ENCODE measurements at places on chromosomes 3 and 15.

DNA sequence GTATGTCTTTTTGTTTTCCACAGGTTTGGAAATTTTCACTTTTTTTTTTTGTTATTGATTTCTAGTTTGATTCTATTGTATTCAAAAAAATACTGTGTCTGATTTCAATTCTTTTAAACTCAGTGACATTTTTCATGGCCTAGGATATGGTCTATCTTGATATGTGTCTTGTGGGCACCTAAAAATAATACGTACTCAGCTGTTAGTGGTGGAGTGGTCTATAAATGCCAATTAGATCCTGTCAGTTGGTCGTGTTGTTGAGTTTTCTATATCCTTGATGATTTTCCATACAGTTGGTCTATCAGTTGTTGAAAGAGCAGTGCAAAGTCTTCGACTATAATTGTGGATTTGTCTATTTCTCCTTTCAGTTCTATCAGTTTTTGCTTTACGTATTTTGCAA, 61.7 kb downstream of the LSM3 start:
- no peak for DNase-seq

DNA sequence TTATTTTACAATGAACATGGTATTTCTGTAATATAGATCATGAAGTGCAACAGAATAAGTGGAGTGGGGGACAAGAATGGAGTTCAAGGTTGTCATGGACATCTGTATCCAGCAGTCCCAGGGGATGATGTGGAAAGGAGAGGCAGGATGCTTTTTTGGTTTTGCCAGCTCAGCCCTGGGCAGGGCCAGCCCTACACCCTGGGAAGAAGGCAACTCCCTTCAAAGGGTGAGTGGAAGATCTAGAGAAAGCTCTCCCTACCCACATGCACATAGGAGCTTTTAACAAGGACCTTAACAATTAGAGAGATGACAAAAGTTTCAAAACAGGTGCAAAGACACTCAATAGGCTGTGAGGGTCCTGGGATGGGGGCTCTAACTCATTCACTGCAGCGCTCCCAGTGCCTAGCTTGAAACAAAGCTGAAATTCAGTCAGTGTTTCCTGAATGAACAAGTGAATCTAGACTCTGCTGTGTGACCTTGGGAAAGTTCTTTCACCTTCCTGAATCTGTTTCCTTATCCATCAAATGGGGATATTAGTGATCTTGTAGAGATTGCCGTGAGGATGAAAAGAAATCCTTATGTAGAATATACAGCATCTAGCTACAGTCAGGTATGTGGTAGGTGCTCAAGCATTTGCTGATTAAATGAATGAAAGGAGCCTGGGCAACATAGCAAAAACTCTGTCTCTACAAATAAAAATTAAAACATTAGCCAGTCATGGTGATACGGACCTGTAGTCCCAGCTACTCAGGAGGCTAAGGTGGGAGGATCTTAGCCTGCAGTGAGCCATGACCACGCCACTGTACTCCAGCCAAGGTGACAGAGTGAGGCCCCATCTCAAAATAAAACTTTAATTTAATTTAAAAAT, 14.3 kb downstream of the BHLHE40 start:
- no peak for DNase-seq

- no peak for DNase-seq
Observed at GRCh38 chr3:11928381-11928780, 75.8 kb upstream of the SYN2 start.

GRCh38 chr15:77173487-77173886, 102.6 kb upstream of the TSPAN3 start:
- DNase-seq = no peak

DNA sequence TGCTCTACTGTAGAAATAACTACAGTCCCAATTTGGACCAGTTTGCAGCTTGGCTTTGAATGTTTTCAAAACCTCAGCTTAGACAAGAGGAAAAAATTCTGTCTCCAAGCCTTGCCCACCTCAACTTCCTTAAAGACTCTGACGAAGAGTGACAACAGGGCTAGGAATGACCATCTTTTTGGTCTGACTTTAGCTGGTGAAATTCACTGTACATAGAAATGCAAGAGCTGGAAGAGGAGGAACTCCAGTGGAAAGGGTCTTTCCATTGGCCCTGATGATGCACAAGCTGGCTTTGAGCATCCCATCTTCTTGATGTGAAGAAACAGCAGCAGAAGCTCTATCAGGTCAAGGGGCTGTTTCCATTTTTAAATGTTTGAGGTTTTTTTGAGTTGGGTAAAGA, 22.7 kb upstream of the SH3BP5 start:
- no peak for DNase-seq

DNA sequence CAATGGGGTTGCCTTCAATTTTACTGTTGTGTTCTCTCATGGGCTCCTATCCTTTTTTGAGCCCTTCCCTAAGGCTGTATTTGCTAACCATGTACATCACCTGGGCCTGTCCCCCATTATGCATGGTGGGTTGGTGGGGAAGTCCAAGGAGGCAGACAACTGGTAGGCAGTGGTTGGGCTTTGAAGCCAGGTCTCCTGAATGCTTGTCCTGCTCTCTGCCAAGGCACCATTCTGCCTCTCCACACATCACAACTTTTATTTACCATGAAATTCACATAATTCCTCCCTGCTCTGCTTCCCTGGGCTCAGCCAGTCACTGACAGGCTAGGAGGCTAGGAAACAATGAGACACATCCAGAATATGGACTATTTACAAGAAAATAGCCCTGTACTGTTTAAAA, 41.0 kb upstream of the COPB2 start:
- DNase-seq = no peak

DNA sequence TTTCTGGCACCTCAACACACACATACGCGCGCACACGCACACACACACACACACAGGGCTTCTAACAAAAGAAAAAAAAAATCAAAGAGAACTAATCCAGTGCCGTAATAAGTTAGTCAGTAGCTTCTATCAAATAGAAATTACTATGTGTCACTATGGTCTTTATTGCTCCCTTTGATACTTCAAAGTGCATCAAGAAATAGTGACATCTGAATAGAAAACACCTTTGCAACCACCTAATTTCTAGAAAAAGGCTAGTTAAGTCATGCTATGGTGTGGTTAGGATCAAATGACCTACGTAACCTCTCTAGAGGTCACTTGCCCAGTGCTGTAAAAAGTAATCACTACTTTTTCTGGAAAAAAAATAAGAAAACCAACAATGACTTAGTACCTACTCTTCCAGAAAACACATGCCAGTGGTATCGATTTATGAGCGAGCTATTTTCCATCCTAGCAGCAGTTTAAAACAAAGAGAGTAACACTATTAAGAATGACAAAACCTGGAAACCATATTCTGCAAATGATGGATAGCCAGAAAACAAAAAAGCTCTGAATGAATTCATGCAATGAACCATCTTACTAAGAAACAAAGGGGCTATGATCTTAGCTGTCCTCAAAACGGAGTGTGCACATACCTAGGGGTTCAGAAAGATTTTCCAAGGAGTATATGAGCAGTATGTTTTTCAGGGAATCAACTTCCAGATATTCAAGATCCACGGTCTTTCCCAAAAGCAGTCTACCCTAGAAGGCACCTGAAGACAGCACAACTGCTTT, 6.8 kb downstream of the AVEN start:
- DNase-seq = no peak

- peak; percentile 59 for DNase-seq
Observed at GRCh38 chr15:27842526-27842925, 256.6 kb downstream of the OCA2 start.

DNA sequence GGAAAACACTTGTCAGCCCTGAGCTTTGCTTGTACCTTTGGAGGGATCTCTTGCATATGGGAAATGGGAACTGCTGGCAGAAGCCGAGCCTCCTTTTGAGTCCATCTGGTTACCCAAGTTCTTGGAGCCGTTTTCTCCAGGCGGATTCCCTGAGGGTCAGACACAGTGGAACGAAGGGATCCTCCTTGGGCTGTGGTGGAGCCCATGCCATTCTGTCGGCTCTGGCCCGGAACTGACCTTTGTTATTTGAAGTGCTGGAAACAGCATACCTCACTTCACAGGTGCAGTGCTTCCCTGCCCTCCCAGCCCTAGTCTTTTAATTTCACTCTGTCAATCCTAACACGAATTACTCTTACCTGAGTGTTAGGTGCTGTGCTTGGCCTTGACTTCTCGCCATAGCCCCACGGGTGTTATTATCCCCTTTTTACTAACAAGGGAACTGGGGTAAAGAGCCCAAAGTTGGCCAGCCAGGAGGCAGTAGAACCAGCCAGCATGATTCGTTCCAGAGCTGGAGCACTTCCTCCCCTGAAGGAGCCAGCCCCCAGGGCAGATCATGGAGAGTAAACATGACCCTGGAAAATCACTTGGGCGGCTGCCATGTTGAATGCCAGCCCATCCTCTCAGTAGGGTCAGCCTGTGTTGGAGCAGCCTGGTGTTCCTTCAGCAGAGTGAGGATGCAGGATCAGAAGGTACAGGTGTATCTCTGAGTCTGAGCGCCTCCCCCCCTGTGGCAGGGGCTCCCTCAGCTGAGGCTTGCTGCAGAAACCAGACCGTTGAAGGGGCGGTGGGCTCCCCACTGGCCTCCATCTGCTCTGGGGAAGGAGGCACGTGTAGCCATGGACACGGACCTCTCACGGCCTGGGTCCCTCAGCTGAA, 143.2 kb downstream of the DNAJB8 start:
- no peak for DNase-seq

- no peak for DNase-seq
Observed at GRCh38 chr3:132386259-132386658, 31.0 kb upstream of the DNAJC13 start.

DNA sequence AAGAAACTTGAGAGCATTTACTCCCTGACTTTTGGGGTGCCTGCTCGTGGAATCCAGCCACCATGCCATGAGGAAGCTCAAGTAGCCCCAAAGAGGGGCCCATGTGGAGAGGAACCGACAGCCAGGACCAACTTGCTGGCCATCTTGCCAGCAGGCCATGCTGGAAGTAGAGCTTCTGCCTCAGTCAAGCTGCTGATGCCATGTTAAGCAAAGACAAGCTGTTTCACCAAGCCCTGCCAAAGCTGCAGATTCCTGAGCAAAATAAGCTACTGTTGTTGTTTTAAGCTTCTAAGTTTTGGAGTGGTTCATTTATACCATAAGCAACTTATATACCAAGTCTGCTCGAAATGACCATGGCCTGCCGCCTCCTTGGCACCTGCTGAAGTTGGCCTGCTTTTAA, 14.1 kb downstream of the RFTN1 start:
- no peak for DNase-seq

DNA sequence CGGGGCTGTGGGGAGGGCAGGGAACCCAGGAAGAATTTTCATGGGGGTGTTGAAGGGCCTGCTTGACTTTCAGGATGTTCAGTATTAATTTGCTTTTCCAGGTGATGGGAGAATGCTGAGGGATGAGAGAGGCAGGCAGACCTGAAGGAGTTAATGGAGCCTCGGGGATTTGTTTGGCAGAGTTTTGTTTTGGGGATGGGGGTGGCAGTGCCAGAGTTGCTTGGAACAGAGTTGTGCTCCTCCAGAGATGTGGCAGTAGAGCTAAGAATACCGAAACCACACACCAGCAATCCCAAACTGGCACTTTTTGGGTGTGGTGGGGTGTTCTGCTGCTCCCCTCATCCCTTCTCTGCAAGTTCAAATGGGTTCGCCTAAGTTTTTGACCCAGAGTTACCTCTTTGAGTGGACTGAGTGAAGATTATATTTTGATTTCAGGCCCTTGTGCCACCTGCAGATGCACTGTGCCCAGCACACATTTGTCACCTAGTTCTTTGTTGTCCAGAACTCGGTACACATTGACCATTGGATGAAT, 1.6 kb downstream of the BOC start:
- no peak for DNase-seq

- DNase-seq = no peak
Observed at GRCh38 chr3:135871311-135871710, 94.2 kb upstream of the PPP2R3A start.

- peak; percentile 60 for DNase-seq
Observed at GRCh38 chr3:139312959-139313358, 30.9 kb upstream of the MRPS22 start.

GRCh38 chr3:195030791-195031321, 240.1 kb downstream of the XXYLT1 start:
- no peak for DNase-seq

- peak; percentile 91 for DNase-seq
Observed at GRCh38 chr15:68352401-68353062, 75.0 kb downstream of the FEM1B start.

- DNase-seq = peak; percentile 51
Observed at GRCh38 chr3:62098646-62099365, 274.5 kb downstream of the FEZF2 start.
